ENCODE measurements at places on chromosomes 12 and 14.

DNA sequence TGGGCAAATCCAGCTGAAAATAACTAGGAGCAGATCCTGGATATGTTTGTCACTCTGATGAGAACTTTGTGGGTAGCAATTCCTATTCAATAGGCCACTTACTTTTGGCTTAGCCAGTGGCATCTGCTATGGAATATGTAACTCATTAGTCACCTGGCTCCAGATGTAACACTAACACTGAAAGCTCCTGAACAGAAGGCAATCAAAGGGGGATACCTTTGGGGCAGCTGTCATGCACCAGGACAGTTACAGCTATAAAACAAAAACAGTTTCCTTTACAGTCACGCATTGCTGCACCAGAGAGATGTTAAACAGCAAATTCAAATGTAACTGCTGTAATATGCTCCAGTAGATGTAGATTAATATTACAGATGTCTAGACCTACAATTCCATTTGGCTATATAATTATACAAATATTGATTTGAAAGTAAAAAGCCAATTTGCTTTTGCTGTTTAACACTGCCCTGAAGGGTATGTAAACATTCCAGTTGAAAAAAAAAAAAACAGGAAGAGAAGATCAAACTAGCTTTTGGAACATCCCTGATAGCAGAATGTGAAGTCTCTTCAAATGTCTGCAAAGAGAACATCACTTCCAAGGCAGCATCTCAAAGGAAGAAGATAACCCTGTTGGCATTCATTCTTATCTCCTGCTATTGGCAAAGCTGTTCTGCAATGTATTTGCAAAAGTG, 18.4 kb downstream of the RACGAP1 start:
- DNase-seq: peak; percentile 63

DNA sequence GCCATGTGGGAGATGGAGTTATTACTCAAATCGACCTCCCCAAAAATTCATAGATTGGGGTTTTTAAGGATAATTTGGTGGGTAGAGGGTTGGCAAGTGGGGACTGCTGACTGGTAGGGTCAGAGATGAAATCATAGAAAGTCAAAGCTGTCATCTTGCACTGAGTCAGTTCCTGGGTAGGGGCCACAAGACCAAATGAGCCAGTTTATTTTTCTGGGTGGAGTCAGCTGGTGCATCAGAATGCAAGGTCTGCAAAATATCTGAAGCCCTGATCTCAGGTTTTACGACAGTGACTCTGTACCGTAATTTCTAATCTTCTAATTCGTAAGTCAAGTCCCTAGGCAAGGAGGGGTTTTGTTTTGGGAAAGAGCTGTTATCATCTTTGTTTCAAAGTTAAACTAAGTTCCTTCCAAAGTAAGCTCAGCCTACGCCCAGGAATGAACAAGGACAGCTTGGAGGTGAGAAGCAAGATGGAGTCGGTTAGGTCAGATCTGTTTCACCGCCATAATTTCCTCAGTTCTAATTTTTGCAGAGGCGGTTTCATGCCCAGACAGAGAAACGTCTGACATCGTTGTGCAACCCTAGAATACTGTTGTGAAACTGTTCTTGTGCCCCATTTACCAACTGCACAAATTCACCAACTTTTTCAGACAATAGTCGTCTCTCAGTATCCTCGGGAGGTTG, 104.5 kb upstream of the SFSWAP start:
- no peak for DNase-seq

- no peak for DNase-seq
Measured at GRCh38 chr12:26717757-26718156, 115.2 kb downstream of the ITPR2 start.

DNA sequence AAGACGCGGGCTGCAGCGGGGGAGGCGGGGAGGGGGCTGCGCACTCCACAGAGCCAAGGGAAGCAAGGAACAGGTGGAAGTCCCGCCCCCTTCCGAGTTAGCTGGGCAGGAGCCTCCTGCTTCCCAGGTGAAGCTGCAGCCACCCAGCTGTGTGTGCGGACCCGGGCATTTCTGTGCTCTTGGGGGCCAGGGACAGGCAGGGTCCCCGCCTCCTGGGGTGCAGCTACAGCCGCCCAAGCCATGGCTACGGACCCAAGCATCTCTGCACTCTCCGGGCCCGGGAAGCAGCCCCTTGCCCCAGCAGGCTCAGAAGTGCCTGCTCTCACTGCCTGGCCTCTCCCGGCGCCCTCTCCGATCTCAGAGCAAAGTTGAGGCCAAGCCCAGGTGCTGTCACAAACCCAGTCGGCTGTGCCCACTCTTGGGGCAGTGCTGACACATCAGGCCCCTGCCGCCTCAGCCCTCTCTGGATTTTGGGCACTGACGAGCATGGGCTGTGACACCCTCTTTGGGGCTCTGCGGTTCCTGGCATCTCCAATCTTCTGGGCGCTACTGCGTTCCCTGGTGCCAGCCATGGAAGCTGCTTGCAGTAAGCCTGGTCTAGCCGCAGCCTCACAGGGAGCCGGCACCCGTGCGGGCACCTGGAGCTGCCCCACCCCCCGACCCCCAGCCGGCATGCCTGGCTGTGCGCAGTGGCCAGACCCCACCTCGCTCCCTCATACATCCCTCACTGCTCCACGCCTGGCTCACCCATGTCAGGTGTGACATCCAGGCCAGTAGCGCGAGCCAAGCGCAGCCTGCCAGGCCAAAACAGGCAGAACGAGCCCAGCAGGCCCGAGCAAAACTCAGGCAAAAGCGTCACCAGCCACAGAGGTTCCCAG, 8.5 kb upstream of the MGAT4C start:
- no peak for DNase-seq

DNA sequence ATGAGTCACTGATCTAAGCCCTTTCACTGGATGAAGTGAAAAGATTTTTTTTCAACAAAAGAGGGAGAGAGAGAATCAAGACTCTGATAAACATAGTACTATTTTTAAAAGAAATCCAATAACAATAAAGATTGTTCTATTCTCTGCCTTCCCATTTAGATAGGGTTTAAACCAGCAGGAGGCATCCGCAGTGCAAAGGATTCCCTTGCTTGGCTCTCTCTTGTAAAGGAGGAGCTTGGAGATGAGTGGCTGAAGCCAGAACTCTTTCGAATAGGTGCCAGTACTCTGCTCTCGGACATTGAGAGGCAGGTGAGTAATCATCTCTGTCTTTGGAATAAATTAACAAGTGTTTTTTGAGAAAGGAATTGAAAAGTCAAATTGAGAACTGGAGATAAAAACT, 124.9 kb downstream of the DERA start:
- DNase-seq: no peak

GRCh38 chr14:72808564-72808963, 85.3 kb downstream of the DPF3 start:
- DNase-seq: no peak

- DNase-seq: no peak
Measured at GRCh38 chr12:131095826-131096680, 142.3 kb downstream of the ADGRD1 start.

GRCh38 chr14:55813630-55814029, 233.6 kb downstream of the KTN1 start:
- no peak for DNase-seq

DNA sequence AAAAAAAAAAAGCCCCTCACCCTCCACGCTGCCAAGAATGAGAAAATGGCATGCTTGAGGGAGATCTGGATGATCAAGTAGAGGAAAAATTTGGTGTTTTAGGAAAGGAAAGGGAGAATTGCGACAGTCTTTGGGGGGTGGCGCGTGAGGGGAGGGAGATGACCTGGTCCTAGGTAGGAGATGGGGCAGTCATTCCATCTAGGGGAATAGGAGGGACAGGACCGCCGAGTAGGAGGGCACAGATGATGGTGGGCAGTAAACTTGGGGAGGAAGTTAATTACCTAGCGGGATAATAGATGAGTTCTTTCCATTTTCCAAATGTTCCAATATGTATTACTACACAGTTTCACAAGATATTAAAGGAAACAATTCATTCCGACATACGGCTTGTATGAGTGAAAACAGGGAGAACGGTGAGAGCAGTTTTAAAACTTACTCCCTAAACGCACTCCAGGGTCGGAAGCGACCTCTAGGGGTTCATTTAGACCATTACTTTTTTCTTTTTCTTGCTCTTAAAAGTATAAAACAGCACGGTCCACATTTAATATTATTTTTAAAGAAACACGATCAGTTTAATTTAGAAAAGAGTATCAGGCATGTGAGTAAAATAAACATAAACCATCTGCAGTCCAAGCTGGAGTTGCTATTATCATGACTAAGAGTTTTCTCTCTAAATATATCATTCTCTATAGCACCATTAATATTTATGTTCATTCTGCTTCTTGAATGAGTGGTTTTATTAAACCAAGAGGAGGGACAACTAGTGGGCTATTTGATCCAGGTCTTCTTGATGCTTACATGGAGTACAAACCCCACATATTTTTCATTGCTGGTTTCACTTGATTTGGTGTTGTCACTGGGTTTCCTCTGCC, 3.0 kb upstream of the FNTB start:
- DNase-seq: peak; percentile 64

GRCh38 chr12:90679674-90680073, 275.3 kb downstream of the CCER1 start:
- DNase-seq: no peak

DNA sequence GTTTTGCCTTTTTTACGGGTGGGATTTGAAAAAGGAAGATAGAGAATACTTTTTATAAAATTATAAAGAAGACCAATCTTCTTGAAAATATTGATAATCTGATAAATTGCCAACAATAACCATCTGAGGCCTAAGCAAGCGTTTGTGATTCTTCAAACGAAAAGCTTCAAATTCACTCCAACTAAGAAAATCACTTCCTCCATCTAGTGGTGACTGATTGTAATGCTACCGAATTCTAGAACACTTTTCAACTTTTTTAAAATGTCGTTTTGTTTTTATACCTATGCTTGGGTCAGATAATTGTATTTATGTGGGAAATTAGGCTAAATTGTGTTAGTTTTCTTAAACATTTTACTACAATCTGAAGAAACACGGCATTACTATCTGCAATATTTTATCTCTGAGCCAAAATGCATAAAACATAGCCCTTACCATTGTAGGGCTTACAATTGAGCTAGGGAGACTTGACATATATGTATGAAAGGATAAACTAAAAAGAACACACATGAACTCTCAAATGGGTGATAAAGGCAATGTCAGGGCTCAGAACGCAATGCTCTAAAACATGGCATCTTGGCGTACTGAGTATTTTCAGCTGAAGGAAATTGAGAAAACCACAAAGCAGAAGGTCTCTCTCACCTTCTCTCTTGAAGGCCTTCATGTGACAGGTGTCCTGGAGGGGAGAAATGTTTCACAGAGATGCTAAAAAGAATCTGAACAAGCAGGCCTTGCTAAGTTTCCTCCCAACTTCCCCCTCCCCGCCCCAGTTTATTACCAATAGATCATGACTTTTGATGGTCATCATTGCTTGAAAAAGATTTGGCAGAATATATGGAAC, 36.8 kb upstream of the G2E3 start:
- DNase-seq: peak; percentile 37

GRCh38 chr12:52739963-52740362, 36.6 kb upstream of the KRT77 start:
- DNase-seq: no peak

- DNase-seq: no peak
Measured at GRCh38 chr12:130990034-130990433, 36.3 kb downstream of the ADGRD1 start.

DNA sequence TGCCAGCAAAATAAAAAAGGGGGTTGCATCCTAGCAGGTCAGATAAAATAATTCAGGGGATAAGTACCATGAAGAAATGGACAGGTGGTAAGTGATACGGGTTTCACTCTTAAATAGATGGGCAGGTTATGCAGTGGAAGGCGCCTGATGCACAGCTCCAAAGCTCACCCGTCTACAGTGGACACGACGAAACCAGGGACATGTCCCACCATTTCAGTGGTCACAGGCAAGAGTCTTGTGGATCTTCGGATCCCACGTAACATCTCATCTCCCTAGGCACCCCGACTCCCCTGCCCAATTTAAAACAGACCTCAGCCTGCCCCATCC, 60.5 kb downstream of the DDX51 start:
- DNase-seq: no peak

- no peak for DNase-seq
Measured at GRCh38 chr12:106910202-106910601, 45.5 kb upstream of the TMEM263 start.

- no peak for DNase-seq
Measured at GRCh38 chr12:2776129-2776806, 18.5 kb upstream of the FKBP4 start.

- no peak for DNase-seq
Measured at GRCh38 chr12:42770261-42770660, 180.7 kb upstream of the PRICKLE1 start.

GRCh38 chr12:71954861-71955260, 16.2 kb downstream of the TPH2 start:
- DNase-seq: no peak

DNA sequence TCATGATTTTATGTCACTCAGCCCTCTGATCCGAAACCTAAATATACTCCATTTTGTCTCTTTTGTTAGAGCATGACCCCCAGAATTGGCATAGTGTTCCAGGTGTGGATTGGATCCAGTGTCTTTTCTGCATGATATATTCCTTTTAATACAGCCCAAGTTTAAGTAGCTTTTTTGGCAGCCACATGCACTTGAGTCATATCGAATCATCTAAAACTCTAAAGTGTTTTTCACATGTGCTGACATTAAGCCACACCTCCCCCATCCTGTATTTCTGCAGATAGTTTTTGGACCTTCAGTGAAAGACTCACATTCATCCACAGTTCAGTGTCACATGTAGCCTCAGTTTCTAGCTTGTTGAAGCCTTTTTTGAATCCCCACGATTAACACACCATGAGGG, 30.6 kb downstream of the BORCS5 start:
- peak; percentile 60 for DNase-seq

- no peak for DNase-seq
Measured at GRCh38 chr12:132470397-132470796, 19.6 kb upstream of the FBRSL1 start.

GRCh38 chr12:79634957-79635471, 55.8 kb downstream of the PAWR start:
- DNase-seq: peak; percentile 43

DNA sequence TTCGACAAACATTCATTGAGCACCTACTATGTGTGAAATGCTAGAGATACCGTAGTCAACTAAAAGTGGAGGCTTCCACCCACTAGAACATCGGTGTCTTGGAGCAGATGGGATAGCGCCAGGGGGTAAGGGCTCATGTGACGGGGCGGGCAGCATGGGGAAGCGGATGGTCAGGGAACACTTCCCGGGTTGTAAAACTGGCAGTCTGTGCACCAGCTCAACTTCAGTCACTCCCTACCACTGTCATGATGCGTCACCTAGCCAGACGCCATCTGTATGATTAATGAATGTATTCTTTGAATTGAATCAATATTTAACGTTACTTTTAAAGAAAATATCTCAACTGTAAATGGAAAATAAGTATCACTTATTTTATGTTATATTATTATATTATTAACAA, 93.5 kb downstream of the PIWIL1 start:
- DNase-seq: no peak

GRCh38 chr12:105561546-105562198, 231.2 kb downstream of the C12orf75 start:
- DNase-seq: no peak

DNA sequence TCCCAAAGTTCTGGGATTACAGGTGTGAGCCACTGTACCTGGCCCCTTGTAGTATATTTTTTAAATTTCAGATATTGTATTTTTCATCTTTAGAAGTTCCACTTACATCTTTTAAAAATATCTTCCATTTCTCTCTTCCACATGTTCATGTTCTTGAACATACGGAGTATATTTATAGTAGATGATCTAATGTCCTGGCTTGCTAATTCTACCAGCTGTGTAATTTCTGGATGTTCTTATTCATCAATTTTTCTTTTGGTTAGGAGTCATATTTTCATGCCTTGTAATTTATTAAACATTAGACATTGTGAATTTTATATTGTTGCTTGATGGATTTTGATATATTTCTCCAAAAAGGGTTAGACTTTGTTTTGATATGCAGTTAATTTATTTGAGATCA, 30.8 kb downstream of the NTN4 start:
- no peak for DNase-seq

- no peak for DNase-seq
Measured at GRCh38 chr12:84696281-84696680, 216.3 kb downstream of the SLC6A15 start.

Measured in EL (cell line).